Karpas-422 (cell line): ENCODE measurements at places on chromosomes 3 and 15.

GRCh38 chr3:184459355-184459754 is 79.5 kb downstream of the CHRD start:
- DNase-seq: no peak

- peak; percentile 70 for DNase-seq
These were observed 244.5 kb downstream of the CD47 start for GRCh38 chr3:107846279-107846852.

DNA sequence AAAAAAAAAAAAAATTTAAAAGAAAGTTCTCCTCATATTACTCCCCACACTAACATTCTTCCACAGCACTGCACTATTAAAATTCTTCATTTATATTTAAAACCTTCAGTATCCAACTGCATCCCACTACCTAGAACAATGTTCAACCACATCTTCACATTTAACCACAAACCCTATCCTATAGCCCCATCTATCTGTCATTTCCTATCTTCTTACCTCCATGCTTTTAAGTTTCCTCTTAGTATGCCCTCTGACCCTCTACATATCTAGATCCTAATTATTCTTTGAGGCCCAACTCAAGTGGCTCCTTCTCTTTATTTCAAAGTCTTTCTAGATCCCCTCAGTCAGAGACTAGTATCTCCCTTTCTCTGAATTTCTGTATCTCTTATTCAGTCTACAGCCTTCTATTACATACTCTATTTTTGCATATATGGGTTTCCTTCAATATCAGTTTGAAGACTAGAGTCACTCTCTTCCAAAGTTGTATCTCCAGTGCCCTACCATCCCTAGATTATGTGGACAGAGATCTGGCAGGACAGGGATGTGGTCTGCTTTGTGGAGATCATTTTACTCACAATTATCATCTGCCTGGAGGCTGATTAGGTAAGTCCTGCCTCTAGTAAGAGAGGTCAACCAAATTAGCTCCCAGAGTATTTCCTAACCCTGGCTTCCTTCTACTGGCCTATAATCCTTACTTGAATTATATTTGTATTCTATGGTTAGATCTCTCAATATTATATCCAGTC is 1.4 kb downstream of the CIAO2A start:
- peak; percentile 65 for DNase-seq

- no peak for DNase-seq
These were observed 486.0 kb upstream of the ADAMTS9 start for GRCh38 chr3:65173841-65174240.

DNA sequence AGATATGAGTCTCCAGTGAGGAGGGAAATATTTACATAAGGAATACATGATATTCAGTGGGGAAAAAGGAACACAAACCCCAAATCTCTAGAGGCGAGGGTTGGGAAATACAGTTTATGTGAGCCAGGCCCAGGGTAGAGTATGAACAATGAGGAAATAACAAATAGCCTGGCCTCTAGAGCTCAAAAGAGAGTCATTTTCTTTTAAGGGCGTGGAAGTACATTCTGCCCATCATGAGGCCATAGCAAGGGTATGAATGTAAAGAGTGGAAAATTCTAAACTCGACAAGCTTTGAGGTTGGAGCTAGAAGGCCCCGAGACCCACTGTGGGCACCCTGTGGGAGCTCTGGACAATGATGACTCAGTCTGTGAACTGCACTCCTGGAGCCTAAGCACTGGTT is 27.8 kb upstream of the IGF2BP2 start:
- DNase-seq: no peak

- DNase-seq: no peak
These were observed 18.0 kb downstream of the LRRK1 start for GRCh38 chr15:100937171-100937570.

- no peak for DNase-seq
These were observed 26.7 kb upstream of the SLC41A3 start for GRCh38 chr3:126110431-126111125.

GRCh38 chr3:131020122-131020693 is 6.4 kb downstream of the ASTE1 start:
- peak; percentile 69 for DNase-seq

GRCh38 chr3:40741729-40742128 is 217.0 kb downstream of the ZNF621 start:
- DNase-seq: no peak

DNA sequence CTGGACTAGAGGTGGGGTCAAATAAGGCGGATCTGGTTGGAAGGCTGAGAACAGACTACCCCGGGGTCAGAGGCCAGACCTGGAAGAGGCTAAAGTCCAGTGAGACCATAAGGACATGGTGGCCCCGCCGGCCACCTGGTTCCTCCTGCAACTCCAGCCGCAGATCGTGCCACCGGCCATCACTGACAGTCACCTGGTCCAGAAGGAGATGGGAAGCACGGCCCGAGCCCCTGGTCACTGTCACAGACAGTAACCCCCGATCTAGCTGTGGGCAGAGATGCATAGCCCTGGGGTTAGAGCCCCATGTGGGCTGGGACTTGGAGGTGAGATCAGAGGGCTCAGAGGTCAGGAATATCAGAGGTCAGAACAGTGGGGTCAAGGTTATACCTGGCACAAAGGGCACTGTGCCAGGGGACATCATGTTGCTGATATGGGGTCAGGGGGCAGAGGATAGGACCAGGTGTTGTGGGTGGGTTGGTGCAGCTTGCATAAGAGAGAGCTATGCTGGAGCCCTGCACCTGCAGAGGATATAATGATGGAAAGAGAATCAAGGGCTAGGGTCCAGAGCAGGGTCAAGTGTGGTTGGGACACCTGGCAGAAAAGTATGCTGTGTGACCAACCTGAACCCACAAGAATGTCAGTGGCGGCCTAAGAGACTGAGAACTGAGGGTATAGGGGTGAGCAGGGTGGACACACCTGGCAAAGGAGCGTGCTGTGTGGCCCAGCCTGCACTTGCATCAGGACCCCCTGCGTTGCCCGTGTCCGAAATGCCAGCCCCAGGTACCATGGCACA is 9.6 kb downstream of the CELSR3 start:
- DNase-seq: no peak

- DNase-seq: no peak
These were observed 30.2 kb upstream of the LCTL start for GRCh38 chr15:66595931-66596545.

- no peak for DNase-seq
These were observed 577.5 kb upstream of the NECTIN3 start for GRCh38 chr3:110494093-110494490.

DNA sequence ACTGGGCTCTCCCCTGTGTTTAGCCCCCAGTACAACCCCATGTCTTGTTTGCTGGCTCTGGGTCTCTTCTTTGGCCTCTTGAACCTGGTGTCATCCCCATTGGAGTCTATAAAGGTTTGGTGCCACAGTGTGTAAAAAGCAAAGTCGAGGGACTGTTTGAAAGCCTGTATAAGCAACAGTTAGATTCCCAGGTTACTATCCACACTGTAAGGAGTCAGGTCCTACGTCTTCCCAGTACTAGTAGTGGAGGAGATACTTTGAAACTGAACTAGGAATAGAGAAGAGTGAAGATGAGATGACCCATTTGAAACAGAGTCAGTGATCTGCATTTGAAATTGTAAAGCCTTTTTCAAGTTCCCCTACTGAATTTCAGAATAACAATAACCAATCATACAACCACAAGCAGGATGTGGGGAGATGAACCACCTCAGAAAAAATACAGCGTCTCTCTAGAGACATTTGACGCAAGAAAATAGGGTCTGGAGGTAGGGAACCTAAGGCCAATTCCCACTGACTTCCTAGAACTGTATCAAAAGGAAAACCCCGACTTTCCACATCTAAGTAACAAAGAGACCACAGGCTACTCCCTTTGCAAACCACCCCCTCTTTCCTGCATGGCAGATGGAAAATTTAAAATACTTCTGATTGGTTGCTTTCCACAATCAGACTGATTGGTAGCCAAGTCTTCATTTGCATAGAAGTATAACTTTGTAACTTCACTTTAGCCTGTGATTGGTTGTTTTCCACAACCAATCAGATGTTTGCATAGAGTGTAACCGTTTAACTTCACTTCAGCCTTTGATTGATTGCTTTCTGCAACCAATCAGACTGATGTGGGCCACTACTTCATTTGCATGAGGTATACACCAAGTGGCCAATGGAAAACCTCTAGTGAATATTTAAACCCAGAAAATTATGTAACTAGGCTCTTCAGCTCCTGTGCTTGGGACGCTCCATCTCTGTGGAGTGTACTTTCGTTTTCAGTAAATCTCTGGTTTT is 49.9 kb upstream of the NEDD4 start:
- no peak for DNase-seq

DNA sequence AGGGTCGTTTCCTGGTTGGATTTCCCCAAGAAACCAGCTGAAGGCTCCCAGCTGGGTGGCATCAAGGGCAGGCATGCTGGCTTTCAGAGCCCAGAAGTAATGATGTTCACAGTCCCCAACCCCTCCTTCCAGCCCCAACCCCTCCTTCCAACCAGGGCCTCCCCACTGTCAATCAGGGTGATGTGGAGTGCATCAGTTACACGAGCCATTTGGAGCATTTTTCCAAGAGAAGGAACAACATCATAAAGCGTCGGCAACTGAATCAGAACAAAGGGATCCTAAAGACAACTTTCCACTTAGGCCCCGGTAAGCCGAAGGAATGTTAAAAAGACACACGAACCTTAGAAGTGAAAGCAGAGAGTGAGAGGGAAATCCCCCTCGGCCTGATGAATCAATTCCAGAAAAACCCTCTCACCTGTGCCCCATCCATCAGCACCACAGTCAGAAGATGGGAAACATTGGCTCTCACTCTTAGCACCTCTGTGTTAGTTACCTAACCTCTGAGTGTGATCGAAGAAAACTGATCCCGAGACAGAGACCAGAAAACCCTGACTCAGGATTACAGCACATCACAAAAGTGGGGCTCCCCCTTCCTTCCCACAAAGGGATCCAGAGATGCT is 101.2 kb upstream of the WNT5A start:
- no peak for DNase-seq

DNA sequence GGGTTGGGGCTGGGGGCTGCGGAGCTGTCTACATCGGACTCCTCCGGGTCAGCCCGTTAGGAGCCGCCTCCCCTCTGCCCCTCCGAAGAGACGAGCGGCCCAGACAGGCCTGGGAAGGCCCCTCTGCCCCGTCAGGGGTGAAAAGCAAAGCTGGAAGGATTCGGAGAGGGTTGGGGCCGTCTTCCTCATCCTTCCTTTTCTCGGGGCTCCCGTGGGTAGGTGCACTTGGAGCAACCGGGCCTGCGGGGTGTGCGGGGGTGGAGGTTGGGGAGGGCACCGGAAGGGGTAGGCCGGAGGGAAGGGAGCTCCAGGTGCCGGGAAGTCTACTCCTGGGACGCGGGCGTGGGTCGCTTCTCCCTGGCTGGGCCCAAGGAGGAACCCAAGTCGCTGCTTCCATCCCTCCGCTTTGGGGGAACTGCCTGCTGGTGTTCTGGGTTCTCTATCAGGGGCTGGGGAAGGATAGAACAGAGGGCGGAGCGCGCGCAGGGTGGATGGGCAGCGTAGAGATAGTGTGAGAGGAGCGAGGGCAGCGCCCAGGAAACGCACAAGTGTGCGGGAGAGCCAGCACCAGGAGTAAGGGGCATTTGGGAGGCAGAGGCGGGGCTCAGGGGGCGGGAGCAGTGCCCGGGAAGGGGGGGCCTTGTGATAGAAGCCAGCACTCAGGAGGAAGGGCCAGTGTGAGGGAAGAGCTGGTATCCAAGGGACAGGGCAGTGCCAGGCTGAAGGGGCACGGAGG is 590 bp downstream of the POLR2H start:
- DNase-seq: peak; percentile 87

GRCh38 chr15:67790610-67791319 is 34.5 kb upstream of the SKOR1 start:
- no peak for DNase-seq

- DNase-seq: no peak
These were observed 47.0 kb downstream of the ZBTB20 start for GRCh38 chr3:115099986-115100571.

GRCh38 chr3:18378218-18378617 is 46.9 kb downstream of the SATB1 start:
- no peak for DNase-seq

GRCh38 chr15:68192117-68192516 is 13.0 kb downstream of the CALML4 start:
- no peak for DNase-seq

- no peak for DNase-seq
These were observed 93.6 kb upstream of the COL8A1 start for GRCh38 chr3:99544786-99545281.

DNA sequence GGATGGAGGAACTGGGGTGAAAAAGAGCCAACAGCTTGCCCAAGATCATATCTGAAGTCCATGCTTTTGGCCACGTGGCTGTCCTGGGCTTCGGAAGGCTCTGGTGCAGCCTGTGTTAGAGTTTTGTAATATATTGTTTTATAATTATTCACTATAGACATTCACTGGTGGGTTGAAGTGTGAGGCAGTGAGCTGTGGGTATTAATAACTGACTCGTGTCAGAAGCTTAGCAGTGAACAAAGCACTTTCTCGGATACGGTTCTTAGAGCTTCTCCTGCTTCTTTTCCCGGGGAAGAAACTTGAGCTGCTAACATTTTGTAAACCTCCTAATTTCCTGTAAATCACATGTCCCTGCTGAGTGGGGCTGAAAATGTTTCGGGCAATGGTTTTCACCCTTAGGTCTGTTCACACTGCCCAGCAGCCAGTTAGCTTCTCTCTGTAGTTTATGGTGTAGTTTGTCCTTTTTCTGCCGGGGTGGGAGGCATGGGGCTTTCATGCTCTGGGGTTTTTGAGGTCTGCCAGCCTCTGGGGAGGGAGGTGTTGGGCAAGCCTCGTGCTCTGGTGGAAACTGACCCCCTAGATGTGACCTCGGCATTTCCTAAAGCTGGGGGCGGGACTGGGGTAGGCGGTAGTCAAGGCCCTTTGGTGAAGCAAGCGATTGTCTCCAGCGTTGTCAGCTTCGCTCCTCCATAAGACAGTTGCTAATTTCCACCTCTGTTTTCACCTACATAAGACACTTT is 1.7 kb downstream of the MRAS start:
- no peak for DNase-seq

DNA sequence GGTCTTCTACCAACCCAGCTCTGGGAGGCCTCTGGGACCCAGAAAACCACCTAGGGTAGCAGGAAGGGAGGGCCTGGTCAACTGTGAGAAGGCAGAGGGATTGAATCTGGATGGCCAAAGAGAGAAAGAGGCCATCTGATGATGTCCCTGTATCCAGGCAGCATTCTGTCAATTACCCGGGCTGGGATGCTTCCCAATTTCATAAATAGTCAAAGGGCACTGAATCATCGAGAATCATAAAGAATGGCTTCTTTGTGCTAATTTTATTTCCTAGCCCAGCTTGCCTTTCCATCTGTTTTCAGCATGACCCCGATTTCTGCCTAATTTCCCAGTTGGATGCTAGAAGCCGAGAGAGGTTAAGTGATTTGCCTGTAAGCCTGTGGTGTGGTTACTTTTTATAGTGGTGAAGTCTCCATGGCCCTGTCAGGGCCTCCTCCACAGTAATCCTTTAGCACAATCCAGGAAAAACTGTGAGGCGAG is 129.2 kb downstream of the FAM43A start:
- no peak for DNase-seq

- no peak for DNase-seq
These were observed 89.5 kb downstream of the ITPR1 start for GRCh38 chr3:4582624-4583023.

- no peak for DNase-seq
These were observed 194.8 kb downstream of the XXYLT1 start for GRCh38 chr3:195075941-195076875.
